ENCODE measurements at places on chromosomes 7 and 10. TPM values are rescaled to one million over a fixed set of nuclear protein-coding genes. Genes with fewer than 3 reads are reported as not detected.

Gene NODAL
- total RNA-seq: not detected

Gene RNLS
- total RNA-seq: 14.4 TPM

Gene ZKSCAN1
- total RNA-seq: 69.8 TPM

Gene WBP1L
- 27.4 TPM for total RNA-seq

Gene PAPSS2
- 17.7 TPM for total RNA-seq

Gene EPHA1
- total RNA-seq: 1.3 TPM

Gene LRRC4
- total RNA-seq: 1.7 TPM

Gene SFTPA1
- 0.95 TPM for total RNA-seq

Gene GJC3
- total RNA-seq: not detected

Gene PNLIPRP1
- total RNA-seq: not detected

Gene GIMAP5
- 20.4 TPM for total RNA-seq

Gene DOCK1
- total RNA-seq: 49.7 TPM

Gene PILRA
- 3.3 TPM for total RNA-seq

Gene SCD
- total RNA-seq: 0.59 TPM

Gene PDE6C
- total RNA-seq: not detected

Gene GIMAP4
- total RNA-seq: 64.7 TPM

DNA sequence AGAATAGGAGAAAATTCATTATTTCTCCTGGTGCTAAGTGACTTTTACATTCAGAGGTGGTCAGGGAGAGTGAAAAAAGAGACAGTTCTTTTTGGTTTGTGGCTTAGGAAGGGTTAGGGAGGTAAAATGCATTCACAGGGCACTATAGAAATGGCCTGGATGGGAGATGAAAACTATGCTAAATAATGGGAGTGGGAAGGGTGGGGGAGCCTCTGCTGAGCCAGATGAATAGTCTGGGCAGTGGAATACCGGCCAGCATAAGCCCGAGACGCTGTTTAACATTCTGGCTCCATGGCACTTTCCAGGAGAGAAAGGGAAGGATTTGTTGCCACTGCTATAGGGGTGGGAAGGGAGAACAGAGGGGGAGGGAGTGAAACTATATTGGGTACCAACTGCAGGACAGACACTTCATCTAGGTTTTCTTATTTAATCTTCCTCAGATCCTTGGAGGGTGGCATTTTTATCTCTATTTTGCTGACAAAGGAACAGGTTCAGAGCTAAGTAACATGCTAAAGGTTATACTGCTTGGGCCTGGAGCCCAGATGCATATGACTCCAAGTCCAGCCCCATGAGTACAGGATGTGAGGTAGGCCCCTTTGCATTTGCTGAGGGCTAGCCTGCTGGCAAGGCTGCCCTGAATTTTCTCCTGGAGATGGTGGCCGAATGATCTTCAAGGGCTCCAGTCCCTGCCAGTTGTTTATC is 372.4 kb downstream of the CCSER2 start:
- DNase-seq: no peak

- DNase-seq: no peak
Measured at GRCh38 chr10:36344240-36345174, 702.4 kb upstream of the FZD8 start.

- no peak for DNase-seq
Measured at GRCh38 chr10:99673492-99673891, 14.2 kb downstream of the ENTPD7 start.

GRCh38 chr7:40622941-40623501 is 488.2 kb downstream of the SUGCT start:
- no peak for DNase-seq

- DNase-seq: no peak
Measured at GRCh38 chr10:88413412-88413811, 169.7 kb downstream of the RNLS start.

- DNase-seq: no peak
Measured at GRCh38 chr10:82472406-82473335, 597.7 kb downstream of the NRG3 start.

DNA sequence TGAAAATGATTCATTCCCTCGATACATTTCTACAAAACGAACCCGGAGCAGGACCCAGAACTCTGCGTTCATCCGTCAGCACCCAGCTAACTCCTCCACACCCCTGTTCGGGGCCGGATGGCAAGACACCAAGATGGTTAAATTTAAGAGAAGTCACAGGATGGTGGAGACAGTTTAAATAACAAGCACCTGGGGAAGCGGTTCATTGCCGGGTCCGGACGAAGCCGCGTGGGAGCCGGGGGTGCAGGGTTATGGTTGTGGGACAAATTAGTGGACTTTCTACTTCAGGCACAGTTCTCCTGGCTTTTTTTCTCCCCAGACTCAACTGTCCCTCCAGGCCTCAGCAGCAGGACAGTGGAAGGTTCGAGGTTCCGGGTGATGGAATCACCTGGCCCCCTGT is 45.4 kb downstream of the ASB13 start:
- peak; percentile 61 for DNase-seq

DNA sequence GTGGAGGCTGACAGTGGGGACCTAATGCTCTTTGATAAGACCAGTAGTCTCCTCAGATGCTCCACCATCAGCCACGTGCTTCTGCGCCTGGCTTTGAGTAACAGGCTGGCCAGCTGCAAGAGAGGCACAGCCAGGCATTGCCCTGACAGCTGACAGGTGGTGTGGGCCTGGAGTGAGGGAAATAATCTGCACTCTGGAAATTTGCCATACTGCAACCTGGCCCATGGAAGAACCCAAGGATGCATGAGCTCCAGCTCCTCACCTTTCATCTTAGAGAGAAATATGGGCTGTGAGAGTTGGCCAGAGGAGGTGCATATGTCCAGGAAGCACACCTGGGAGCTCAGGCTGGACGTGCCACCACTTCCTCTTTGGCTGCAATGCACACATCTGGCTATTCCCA is 118.9 kb downstream of the PLXDC2 start:
- no peak for DNase-seq

DNA sequence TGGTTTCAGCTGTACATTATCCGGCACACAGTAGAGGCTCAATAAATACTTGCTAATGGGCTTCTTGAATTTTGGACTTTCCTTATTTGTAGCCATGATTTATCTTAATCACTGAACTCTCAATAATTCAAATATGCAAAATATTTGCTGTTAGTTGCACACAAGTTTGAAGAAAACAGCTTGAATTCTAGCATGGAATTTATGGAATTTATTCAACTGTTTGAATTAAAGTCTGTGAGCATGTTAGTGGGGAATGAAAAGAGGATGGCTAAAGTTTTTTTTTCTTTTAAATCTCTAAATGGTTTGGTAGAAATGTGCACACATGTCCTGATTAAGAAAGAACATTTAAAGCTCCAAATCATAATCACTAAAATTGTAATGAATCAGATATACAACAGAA is 42.5 kb downstream of the SIRT1 start:
- no peak for DNase-seq

GRCh38 chr7:130941322-130942210 is 207.6 kb upstream of the KLF14 start:
- peak; percentile 51 for DNase-seq

GRCh38 chr7:416761-417624 is 102.7 kb downstream of the PDGFA start:
- DNase-seq: no peak

- DNase-seq: no peak
Measured at GRCh38 chr10:132102717-132103110, 37.0 kb downstream of the JAKMIP3 start.

- no peak for DNase-seq
Measured at GRCh38 chr10:49367600-49367999, 28.3 kb downstream of the DRGX start.

- no peak for DNase-seq
Measured at GRCh38 chr10:26269754-26270153, 53.2 kb downstream of the GAD2 start.

DNA sequence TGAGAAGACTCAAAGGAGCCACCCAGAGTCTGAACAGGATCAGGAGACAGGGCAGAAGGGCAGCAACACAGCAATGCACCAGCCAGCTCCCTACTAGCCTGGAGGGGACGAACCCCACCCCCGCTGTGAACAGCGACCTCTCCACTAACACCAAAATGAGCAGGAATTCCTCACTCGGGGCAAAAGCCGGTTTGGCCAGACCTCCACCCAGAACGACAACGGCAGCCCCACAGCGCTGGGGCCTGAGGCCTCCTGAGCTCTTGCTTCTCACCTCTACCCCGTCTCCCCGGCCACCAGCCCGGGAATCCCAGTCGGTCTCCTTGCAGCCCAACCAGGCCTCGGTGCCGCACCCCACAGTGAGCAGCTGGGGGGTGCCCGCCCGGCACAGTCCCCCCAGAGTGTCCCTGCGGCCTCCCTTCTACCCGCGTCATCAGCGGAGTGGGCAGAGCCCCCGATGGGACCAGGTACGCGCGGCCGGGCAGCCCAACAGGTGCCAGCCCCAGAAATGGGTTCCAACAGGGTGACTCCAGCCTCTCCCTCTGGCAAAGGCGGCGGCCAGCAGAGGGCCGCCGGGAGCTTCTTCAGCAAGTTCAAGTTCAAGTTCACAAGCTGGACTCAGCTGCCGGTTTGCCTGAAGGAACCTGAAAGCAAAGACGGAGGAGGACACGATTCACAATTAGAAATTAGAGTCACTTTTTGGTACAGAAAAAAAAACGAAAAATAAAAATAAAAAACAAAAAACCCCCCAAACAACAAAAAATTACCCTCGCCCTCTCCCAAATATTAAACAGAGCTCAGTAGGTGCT is 129.0 kb downstream of the MARCHF5 start:
- DNase-seq: peak; percentile 20

GRCh38 chr10:84226616-84227015 is 1.3 kb upstream of the LRIT2 start:
- DNase-seq: no peak

DNA sequence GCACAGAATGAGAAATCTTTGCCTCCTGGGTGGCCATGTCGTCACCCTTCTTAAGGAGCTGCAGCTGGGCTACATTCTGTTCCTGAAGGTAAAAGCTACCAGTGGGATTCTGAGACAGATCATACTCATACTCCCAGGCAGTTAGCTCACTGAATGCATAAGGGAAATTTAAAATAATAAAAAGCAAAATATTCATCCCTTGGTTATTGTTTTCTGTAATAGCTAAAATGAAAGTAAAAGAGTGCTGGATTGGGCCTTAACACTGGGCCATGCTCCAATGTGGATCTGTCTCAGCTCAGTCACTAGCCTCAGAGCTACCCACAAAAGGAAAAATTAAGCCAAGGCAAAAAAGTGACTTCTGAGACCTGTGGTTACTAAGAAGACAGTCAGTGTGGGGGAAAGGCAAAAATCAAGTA is 8.9 kb upstream of the DYNC2I1 start:
- no peak for DNase-seq

DNA sequence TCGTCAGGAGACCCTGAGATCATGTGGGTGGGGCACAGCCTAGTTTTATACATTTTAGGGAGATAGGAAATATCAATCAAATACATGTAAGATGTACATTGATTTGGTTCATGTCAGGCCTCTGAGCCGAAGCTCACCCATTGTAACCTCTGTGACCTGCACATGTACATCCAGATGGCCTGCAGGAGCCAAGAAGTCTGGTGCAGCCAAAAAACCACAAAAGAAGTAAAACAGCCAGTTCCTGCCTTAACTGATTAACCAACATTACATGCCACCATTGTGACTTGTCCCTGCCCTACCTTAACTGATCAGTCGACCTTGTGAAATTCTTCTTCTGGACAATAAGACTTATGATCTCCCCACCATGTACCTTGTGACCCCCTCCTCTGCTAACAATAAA is 16.0 kb upstream of the LRRC61 start:
- no peak for DNase-seq

- no peak for DNase-seq
Measured at GRCh38 chr7:7452119-7452518, 83.6 kb downstream of the COL28A1 start.

DNA sequence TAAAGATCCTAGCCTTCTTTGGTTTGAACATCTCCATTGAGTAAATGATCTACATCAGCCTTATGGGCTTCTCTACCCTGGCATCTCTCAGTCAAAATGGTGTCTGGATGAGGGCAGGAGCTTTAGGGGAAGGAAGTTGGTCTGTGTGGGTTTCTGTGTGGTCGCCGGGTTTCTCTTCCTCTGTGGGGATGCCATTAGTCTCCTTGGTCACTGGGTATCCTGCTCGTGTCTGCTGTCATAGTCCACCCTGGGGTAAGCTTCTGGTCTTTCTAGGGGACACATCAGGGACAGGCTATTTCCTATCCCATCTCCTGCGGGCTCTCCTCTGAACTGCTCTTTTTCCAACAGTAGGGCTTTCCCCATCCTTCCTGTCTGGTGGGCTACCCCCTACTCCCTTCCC is 150.3 kb upstream of the NPY start:
- no peak for DNase-seq

- no peak for DNase-seq
Measured at GRCh38 chr7:81245353-81245752, 326.5 kb upstream of the SEMA3C start.

- DNase-seq: no peak
Measured at GRCh38 chr7:143387156-143387975, 6.2 kb downstream of the ZYX start.

DNA sequence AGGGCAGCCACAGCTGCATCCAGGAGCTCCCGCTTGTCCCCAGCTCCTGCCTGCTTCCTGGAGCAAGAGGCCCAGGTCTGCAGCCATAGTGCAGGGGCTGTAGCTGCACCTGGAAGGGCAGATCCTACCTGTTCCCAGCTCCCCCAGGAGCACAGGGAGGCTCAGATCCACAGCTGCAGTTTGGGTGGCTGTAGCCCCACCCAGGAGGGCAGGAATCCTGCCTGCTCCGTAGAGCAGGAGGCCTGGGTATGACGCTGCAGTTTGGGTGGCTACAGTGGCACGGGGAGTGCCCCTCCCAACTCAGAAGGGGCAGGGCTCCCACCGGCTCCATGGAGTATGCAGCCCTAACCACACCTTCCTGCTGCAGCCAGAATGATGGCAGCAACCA is 26.7 kb upstream of the CDCA7L start:
- no peak for DNase-seq

DNA sequence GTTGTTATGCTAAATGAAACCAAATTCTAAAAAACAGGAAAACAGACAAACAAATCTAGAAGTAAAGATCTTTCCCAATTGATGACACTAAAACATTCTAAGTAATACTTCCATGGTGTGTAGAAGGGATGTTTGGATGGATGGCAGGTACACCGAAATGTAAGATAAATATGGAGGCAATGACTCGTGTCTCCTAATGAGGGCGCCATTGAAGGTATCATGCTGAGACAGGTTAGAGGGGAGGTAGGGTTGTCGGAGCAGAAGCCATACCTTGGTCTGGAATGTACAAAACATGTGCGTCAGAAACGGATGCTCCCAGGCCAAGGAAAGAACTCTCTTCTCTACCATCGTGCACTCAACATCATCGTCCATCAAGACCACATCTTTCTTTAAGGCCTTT is 101.4 kb downstream of the PRKCQ start:
- no peak for DNase-seq
